Inflammatory macrophage (primary cell): ENCODE measurements at places on chromosomes 7 and 10.
A peak's percentile ranks its signal among the peaks of the same experiment; 100 is the strongest.

DNA sequence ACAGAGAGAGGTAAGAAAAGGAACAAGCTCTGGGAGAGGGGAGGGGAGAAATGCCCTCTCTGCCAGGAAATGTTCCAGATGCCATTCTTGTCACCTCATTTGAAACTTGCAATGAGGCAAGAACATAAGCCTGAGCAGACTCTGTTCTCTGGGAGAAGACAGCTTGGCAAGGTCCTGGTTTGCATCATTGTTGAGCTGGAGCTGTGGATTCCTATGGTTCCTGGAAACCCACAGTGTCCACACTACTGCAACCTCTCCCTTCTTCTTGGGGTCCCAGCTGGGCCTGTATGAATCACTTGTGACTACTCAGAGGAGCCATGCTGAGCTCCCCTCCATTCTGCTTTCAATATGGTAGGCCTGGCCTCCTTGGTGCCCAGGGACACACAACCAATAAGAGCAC lies 60.8 kb upstream of the HECTD2 start:
- no peak for DNase-seq

GRCh38 chr7:112377593-112377992 lies 72.7 kb upstream of the IFRD1 start:
- DNase-seq = no peak

DNA sequence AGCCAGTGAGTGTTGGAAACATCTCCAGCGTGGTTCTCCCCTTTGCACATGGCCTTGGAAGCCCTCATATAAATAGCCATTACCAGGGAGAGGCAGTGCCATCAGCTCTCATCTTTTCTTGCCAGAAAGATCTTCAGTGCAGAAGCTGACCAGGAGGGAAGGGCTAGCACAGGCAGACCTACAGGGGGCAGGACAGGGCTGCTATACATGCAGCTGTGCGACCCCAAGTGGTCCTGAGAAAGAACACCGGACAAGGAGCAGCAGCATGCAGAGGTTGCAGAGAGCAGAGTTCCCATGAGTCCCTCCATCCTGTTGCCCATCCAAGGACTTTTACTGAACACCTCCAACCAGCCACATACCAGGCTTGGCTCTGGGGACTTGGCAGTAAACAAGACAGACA lies 17.1 kb downstream of the GRID1 start:
- no peak for DNase-seq

DNA sequence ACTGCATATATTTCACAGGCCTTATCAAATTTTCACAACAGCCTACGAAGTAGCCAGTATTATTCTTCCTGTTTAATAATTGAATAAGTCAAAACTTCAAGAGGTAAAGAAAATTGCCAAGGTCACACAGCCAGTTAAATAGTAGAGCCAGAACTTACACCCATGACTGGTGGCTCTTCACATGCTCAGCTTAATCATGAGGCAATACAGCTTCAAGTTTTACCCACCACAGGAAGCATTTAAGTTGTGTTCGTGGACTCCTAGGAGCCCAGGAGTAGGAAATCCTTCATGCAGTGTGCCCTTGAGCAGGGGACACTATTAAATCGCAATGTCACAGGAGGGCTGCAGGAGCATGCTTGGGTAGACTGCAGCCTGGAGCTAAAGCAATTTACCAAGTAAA lies 11.1 kb downstream of the LIPA start:
- peak; percentile 57 for DNase-seq

- DNase-seq = no peak
Observed at GRCh38 chr7:151207804-151208203, 2.5 kb downstream of the H2BK1 start.

DNA sequence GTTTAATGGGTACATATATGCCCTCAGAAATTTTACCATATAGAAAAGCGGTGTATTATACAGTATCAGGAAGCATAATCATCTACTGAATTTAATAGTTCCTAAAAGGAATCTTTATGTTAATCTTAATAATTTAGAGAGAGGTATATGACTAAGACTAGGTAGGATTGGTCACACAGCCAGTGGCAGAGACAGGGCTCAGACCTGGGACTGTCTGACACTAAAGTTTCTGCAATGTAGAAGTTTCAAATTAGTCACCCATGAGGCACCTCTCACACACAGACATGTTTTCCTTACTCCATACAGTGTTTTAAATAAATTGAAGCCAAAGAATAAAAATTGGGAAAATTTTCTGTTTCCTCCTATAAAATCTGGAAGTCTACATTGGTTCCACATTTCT lies 72.8 kb upstream of the ADRA2A start:
- no peak for DNase-seq

- no peak for DNase-seq
Observed at GRCh38 chr7:7100432-7100849, 81.9 kb upstream of the C1GALT1 start.

GRCh38 chr7:24862461-24862860 lies 105.2 kb upstream of the GSDME start:
- DNase-seq = no peak

GRCh38 chr7:22361795-22362194 lies 4.8 kb upstream of the RAPGEF5 start:
- no peak for DNase-seq

GRCh38 chr10:21509341-21510240 lies 15.9 kb downstream of the SKIDA1 start:
- DNase-seq = no peak

DNA sequence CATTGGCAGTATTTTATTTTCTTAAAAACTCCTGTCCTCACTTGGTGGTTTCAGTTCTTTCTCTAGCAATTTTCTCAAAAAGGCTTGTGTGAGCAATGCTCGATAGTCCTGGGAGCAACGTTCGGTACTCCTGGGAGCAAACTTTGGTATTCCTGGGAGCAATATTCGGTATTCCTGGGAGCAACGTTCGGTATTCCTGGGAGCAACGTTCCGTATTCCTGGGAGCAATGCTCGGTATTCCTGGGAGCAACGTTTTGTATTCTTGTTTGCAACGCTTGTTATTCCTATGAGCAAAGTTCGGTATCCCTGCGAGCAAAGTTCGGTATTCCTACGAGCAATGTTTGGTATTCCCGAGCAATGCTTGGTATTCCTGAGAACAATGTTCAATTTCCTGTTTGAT lies 362.0 kb upstream of the ADARB2 start:
- no peak for DNase-seq

GRCh38 chr10:78775891-78776290 lies 292.9 kb upstream of the ZMIZ1 start:
- no peak for DNase-seq

- DNase-seq = no peak
Observed at GRCh38 chr10:18164748-18165361, 24.6 kb downstream of the CACNB2 start.

DNA sequence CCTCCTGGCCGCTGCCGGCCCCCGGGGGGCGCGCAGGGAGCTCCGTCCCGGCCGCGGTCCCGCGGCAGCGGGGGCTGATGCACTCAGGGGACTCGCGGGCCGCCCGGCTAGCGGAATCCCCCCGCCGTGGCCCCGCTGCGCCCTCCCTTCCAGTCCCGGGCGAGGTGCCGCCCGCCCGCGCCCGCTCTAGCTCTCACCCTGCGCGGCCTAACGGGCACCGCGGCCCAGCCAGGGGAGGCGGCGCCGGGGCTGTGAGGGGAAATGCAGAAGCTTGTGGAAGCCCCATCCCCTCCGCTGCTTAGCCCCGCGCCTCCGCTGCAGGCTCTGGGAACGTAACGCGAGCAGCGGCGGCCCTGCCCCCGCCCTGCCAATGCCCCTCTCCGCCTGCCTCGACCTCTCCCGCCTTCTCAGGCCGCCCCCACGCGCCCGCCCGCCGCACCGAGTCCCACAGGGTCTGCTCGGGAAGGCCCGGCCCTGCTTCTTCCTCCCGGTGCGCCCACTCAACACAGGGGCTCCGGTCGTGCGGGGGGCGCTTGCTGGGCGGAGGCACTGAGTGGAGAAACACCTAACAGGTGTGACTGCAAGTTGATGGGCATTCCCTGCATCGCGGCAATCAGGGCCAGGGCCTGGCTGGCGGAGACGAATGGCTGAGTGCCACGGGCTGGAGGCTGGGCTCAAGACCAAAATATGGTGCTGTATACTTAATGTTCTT lies 384 bp upstream of the TMEM229A start:
- DNase-seq = no peak
